Muscle of back (tissue), 13 donors: ENCODE measurements at places on chromosomes 6 and 20. TPM values are rescaled to one million over a fixed set of nuclear protein-coding genes. Genes with fewer than 3 reads are reported as not detected.

GRCh38 chr6:5486214-5486613, 224.9 kb downstream of the FARS2 start:
- no peak for DNase-seq

MICA gene
- polyA plus RNA-seq, result 7.6 TPM

DNA sequence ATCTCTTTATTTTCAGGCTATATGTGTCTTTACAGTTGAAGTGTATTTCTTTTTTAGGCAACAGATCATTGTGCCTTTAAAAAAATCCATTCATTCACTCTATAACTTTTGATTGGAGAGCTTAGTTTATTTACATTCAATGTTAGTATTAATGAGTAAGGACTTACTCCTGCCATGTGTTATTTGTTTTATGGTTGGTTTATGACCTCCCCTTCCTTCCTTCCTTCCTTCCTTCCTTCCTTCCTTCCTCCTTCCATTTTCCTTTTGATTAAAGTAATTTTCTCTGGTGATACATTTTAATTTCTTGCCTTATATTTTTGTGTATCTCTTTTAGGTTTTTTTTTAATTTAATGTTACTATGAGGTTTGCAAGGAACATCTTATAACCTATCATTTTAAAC, 1005.3 kb upstream of the EPHA7 start:
- DNase-seq, result no peak

BPIFB1 gene
- polyA plus RNA-seq, result not detected

NKAIN2 gene
- polyA plus RNA-seq, result 8.0 TPM

PRDM13 gene
- not detected for polyA plus RNA-seq

ULBP1 gene
- 0.53 TPM for polyA plus RNA-seq

- DNase-seq, result no peak
These were observed 39.9 kb downstream of the TBC1D7 start for GRCh38 chr6:13288481-13288880.

GRCh38 chr20:46200582-46201570, 82.8 kb downstream of the CD40 start:
- DNase-seq, result no peak

EEF1A2 gene
- polyA plus RNA-seq, result 673 TPM

LHFPL5 gene
- polyA plus RNA-seq, result not detected

DNA sequence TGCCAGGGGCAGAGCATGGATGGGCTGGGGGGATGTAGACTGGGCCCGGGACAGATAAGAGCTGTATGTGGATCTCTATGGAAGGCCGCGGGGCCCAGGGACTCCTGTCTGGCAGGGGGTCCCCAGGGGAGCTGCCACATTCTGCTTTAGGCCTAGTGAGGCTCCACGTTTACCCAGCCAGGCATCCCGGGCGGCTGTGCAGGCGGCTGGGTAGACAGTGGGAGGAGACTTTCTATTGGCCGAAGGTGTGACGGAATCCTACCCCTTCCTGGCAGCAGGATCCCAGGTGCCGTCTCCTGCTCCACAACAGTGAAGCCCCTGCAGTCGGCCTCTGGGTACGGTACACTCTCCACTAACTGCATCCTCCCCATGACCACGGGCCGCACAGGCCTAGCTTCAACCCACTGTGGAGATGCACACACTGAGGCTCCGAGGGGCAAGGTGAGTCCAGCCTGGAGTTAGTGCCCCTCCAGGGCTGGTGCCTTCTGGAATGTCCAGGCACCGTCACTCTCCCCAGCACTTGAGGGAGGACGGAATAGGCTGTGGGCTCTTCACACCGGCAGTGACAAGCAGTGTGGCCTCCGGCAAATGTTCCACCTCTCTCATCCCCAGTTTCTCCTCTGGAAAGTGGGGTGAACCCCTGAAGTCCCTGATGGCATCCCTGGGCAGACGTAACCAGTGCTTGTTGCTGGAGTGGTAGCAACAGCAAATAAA, 36.8 kb upstream of the ZBP1 start:
- no peak for DNase-seq

- DNase-seq, result peak; percentile 12
These were observed 135.3 kb downstream of the CDH4 start for GRCh38 chr20:61387204-61387953.

DNA sequence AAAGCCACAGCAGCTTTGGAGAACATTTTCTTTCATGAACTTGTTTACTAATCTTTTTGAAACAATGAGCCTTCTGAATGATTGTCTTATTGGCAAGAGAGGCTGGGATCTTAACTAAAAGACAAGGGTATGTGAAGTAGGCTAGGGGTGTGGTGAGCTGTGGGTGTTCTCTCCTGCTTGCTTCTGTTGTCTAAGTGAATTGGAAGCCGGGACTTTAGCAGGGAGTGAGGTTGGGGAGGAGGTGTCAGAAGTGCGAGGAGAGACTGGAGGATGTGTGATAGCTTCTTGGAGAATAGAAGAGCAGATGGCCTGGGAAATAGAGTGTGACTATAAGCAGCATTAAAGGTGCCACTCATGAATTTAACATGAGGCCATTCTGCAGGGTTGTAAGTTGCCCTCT, 562.8 kb downstream of the UTRN start:
- DNase-seq, result no peak

DNA sequence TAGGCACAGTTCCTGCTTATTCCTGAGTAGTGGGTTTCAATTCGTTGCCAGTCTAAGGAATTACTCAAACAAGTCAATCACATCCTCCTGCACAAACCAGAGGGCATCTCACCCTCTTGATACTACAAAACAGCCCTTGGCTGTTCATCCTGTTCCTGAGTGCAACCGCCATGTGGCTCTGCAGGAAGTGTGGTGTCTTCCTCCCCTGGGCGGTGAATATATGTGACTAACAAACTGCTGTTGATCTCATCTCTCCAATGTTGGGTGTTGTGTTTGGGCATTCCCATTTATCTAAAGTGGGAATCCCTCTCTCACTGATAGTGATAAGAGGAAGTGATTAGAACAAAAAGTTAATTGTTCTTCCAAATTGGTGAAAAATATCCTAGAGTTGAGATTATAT, 163.0 kb downstream of the TBX18 start:
- DNase-seq, result no peak

- DNase-seq, result no peak
These were observed 304.0 kb downstream of the QKI start for GRCh38 chr6:163718537-163718936.

PTK6 gene
- polyA plus RNA-seq, result 0.26 TPM

DNA sequence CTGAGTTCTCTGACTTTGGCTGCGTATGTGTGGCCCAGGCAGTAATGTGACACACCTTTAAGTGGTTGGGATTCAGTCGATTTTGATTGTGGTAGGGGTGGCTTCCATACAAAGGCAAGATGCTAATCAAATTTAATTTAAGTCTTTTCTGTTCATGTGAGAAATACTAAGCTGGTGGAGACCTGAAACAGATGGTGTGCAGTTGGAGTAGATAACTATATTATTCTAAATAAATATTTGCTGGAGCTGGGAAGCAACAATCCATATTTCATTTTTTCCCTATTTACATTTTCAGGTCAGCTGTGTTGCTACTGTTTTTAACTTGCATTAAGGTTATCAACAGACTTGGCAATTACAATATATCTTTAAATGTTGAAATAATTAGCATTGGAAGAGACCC, 67.4 kb upstream of the C20orf144 start:
- DNase-seq, result no peak

RSPO3 gene
- 24.8 TPM for polyA plus RNA-seq

GRCh38 chr20:47957135-47957534, 171.9 kb upstream of the SULF2 start:
- DNase-seq, result no peak

DNA sequence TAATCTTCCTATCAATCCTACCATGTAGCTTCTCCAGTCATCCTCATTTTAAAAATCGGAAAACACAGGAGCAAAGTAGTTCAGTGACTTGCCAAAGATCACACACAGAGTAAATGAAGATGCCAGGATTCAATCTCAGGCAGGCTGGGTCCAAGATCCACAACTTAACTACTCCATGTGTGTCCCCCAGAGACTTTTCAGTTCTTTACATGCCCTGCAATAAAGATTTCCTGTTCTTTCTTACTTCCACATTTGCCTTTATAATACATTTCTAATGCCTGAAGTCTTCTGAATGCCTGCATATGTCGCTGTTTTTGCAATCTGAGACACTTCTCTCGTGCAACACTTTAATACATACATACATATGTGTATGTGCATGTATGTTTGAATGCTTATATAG, 121.7 kb upstream of the MARCKS start:
- DNase-seq, result no peak

GMEB2 gene
- 7.8 TPM for polyA plus RNA-seq
